Activated CD4-positive, alpha-beta memory T cell treated with anti-CD3 and anti-CD28 coated beads for 36 hours (primary cell): ENCODE measurements at places on chromosomes 13 and 19. TPM values are rescaled to one million over a fixed set of nuclear protein-coding genes. Genes with fewer than 3 reads are reported as not detected.

DNA sequence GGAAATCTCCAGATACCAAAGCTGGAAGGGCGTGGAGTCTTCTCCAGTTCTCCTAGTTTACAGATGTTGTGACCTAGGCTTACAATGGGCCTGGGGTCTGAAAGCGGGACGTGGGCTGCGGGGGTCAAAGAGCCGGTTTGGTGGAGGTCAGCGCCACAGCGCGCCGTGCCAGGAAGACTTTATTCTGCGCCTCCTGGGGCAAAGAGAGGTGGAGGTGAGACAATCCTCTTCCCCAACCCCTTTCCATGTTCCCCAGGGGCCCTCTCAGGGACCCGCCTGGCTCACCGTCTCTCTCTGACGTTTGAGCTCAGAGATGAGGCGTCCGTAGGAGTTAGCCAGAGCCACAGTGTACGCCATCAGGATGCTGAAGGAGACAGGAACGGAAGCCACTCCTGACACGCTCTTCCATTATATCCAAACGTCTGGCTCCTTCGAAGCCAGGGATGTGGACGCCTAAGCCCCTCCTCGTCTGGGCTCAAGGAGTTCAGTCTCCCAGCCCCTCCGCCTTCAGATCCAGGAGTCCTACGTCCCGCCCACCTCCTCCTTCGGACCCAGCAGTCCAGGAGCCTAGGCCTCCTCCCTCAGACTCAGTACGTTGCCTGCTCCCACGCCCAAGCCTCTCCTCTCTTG, 776 bp upstream of the LENG1 start:
- H3K36me3 ChIP-seq: peaks cover 23% of the 10 kb centered on the region
- H3K27ac ChIP-seq: peak overlapping the region; percentile 98
- H3K4me1 ChIP-seq: peaks cover 48% of the 10 kb centered on the region
- peak overlapping the region; percentile 95 for H3K4me3 ChIP-seq

DNA sequence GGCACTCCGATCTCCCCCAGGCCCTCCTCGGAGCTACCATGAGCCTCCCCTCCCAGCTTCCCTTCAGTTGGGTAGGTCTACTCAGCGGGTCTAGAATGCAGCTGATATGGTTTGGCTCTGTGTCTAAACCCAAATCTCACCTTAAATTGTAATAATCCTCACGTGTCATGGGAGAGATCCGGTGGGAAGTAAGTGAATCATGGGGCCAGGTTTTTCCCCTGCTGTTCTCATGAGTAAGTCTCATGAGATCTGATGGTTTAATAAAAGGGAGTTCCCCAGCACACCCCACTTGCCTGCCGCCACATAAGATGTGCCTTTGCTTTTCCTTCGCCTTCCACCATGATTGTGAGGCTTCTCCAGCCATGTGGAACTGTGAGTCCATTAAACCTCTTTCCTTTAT, 14.5 kb upstream of the DOCK9 start:
- no peak overlapping the region for H3K4me3 ChIP-seq
- no peak for DNase-seq
- no peaks in the 10 kb centered on the region for H3K27me3 ChIP-seq
- no peaks in the 10 kb centered on the region for H3K36me3 ChIP-seq

DNA sequence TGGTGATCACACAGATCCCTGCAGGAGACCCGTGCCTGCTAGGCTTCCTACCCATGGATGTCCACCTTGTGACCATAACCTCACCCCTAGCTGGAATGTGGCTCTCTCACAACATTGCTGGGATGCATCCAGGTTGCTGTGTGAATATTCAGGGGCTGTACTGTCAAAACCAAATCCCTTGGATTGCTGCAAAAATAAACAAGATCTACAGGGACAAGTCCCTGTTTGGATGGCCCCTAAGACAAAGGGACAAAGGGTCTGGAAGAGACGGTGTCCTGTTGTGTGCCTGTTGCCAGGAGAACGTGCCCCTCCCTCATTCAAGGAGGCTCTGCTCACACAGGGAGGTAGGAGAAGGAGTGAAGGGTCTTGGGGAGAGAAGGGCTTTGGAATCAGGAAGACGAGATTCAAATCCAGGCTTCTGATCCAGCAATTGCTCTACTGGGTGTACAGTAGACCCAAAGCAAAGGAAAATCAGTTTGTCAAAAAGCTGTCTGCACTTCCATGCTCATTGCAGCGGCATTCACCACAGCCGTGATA, 89.2 kb upstream of the WASF3 start:
- peaks cover 16% of the 10 kb centered on the region for H3K27me3 ChIP-seq
- no peak overlapping the region for H3K27ac ChIP-seq
- no peaks in the 10 kb centered on the region for H3K36me3 ChIP-seq
- no peak overlapping the region for H3K4me3 ChIP-seq
- no peaks in the 10 kb centered on the region for H3K4me1 ChIP-seq

- no peak for DNase-seq
- no peaks in the 10 kb centered on the region for H3K4me1 ChIP-seq
- no peak overlapping the region for H3K27ac ChIP-seq
- no peaks in the 10 kb centered on the region for H3K36me3 ChIP-seq
- H3K4me3 ChIP-seq: no peak overlapping the region
- H3K27me3 ChIP-seq: no peaks in the 10 kb centered on the region
These were observed 18.1 kb downstream of the TSC22D1 start for GRCh38 chr13:44557986-44558385.

- no peak overlapping the region for H3K27ac ChIP-seq
- H3K4me3 ChIP-seq: peak overlapping the region; percentile 60
- DNase-seq: peak; percentile 23
- H3K27me3 ChIP-seq: peaks cover 15% of the 10 kb centered on the region
- H3K4me1 ChIP-seq: peaks cover 10% of the 10 kb centered on the region
- peaks cover 3% of the 10 kb centered on the region for H3K36me3 ChIP-seq
These were observed 984 bp downstream of the SIX5 start for GRCh38 chr19:45767881-45768654.

GRCh38 chr19:2877398-2878331, 10.5 kb downstream of the ZNF556 start:
- H3K4me3 ChIP-seq: no peak overlapping the region
- peaks cover 10% of the 10 kb centered on the region for H3K36me3 ChIP-seq

GRCh38 chr13:100381595-100382224, 206.9 kb downstream of the GGACT start:
- no peak overlapping the region for H3K4me3 ChIP-seq
- H3K27me3 ChIP-seq: no peaks in the 10 kb centered on the region
- no peak overlapping the region for H3K27ac ChIP-seq
- H3K36me3 ChIP-seq: peaks cover 18% of the 10 kb centered on the region
- no peak for DNase-seq

- H3K27me3 ChIP-seq: peaks cover 4% of the 10 kb centered on the region
- H3K4me1 ChIP-seq: peaks cover 28% of the 10 kb centered on the region
- peak overlapping the region; percentile 77 for H3K27ac ChIP-seq
- peaks cover 52% of the 10 kb centered on the region for H3K36me3 ChIP-seq
- DNase-seq: peak; percentile 23
These were observed 657 bp downstream of the ZNF550 start for GRCh38 chr19:57559008-57559403.

GRCh38 chr13:41199079-41199478, 4.7 kb upstream of the KBTBD7 start:
- H3K4me3 ChIP-seq: no peak overlapping the region
- no peak overlapping the region for H3K27ac ChIP-seq
- DNase-seq: no peak
- H3K4me1 ChIP-seq: peaks cover 17% of the 10 kb centered on the region
- no peaks in the 10 kb centered on the region for H3K27me3 ChIP-seq

GRCh38 chr13:106468207-106468606, 67.3 kb downstream of the EFNB2 start:
- no peaks in the 10 kb centered on the region for H3K4me1 ChIP-seq
- H3K27ac ChIP-seq: no peak overlapping the region
- H3K36me3 ChIP-seq: no peaks in the 10 kb centered on the region
- DNase-seq: no peak
- no peak overlapping the region for H3K4me3 ChIP-seq

- no peak overlapping the region for H3K27ac ChIP-seq
- peaks cover 3% of the 10 kb centered on the region for H3K4me1 ChIP-seq
- DNase-seq: no peak
- H3K27me3 ChIP-seq: peaks cover 43% of the 10 kb centered on the region
- H3K36me3 ChIP-seq: no peaks in the 10 kb centered on the region
- no peak overlapping the region for H3K4me3 ChIP-seq
These were observed 2.9 kb downstream of the KLK15 start for GRCh38 chr19:50830266-50831025.

- no peak for DNase-seq
- H3K27me3 ChIP-seq: no peaks in the 10 kb centered on the region
- H3K27ac ChIP-seq: no peak overlapping the region
These were observed 56.1 kb upstream of the SERPINE3 start for GRCh38 chr13:51283371-51283770.

- H3K4me1 ChIP-seq: no peaks in the 10 kb centered on the region
- DNase-seq: no peak
- H3K27ac ChIP-seq: no peak overlapping the region
- no peak overlapping the region for H3K4me3 ChIP-seq
- H3K36me3 ChIP-seq: no peaks in the 10 kb centered on the region
- H3K27me3 ChIP-seq: peaks cover 6% of the 10 kb centered on the region
These were observed 72.5 kb upstream of the TMTC4 start for GRCh38 chr13:100746953-100747683.

DNA sequence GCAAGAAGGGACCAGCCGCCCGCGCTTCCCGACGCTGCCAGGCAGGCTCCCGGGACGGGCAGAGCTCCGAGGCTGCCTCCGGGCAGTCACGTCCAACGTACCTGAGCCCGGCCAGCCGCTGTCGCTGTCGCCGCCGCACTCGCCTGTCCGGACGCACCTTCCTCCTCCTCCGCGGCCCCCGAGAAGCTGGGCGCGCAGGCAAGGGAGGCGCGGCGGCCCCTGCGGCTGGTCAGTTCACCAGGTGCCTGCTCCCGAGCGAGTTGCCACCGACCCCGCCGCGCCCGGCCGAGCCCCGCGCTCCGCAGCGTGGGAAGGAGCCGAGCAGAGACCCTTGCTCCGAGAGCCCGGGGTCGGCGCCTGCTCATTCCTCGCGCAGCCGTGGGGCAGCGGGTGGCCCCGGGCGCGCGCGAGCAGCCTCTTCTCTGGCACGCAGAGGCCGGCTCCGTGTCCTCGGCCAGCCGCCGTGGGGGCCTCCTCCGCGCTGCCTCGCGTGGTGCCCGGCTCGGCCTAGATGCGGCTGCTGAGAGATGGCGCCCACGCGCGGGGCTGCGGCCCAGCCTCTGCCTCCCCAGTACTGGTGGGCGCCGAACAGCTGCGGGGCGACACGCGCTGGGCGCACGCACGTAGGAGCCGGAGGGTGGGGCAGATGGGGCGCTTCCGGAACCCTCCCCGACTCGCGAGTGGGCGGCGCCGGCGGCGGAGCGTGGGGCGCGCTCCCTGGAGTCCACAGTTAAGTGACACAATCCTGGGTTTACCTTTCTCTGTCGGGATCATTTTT, 419.4 kb downstream of the UQCRFS1 start:
- no peak overlapping the region for H3K27ac ChIP-seq
- H3K4me1 ChIP-seq: peaks cover 4% of the 10 kb centered on the region
- peaks cover 4% of the 10 kb centered on the region for H3K36me3 ChIP-seq
- H3K27me3 ChIP-seq: peaks cover 26% of the 10 kb centered on the region
- H3K4me3 ChIP-seq: no peak overlapping the region

GRCh38 chr13:27822873-27823311, 30.6 kb downstream of the GSX1 start:
- peaks cover 3% of the 10 kb centered on the region for H3K4me1 ChIP-seq
- no peak overlapping the region for H3K4me3 ChIP-seq
- H3K27ac ChIP-seq: no peak overlapping the region

PRSS57 gene
- not detected for total RNA-seq

ATP1A3 gene
- 0.64 TPM for total RNA-seq

AKT1S1 gene
- total RNA-seq: 19.6 TPM

NLRP9 gene
- total RNA-seq: not detected

HCST gene
- 50.7 TPM for total RNA-seq

C19orf85 gene
- not detected for total RNA-seq
